ENCODE measurements at places on chromosomes 2 and 18.

DNA sequence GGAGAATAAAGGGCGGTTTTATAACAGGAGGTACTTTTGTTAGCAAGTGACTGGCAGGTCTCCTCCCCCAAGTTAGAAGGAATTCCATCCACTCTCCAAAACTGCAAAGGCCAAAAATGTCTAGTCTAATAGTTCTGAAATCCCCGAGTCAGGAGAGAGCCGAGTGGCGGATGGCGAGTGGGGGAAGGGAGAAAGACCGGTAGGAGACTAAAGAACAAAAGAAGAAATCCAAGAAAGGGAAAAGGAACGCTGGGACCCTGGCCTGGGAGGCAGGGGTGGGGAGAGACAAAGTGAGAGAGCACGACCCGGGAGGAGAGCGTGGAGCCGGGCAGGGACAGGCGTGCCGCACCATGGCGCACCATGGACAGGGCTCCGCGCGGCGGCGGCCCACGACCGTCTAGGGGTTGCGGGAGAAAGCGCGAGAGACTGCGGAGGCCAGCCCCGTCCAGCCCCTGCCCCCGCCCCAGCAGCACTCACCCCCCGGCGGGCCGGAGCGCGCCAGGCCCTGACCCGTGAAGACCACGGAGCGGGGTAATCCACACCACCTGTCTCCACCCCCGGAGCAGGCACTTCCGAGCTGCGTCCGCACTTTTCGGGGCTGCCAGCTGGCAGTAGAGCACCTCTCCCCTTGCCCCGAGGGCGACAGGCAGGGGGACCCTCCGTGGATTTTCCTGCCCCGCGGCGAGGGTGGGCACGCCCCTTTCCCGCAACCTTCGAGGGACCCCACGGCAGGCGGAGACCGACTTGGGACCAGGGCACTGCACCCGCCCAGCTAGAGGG lies 1.6 kb downstream of the CDH2 start:
- no peak for DNase-seq

- no peak for DNase-seq
These were observed 53.1 kb downstream of the TTC27 start for GRCh38 chr2:32680942-32681341.

DNA sequence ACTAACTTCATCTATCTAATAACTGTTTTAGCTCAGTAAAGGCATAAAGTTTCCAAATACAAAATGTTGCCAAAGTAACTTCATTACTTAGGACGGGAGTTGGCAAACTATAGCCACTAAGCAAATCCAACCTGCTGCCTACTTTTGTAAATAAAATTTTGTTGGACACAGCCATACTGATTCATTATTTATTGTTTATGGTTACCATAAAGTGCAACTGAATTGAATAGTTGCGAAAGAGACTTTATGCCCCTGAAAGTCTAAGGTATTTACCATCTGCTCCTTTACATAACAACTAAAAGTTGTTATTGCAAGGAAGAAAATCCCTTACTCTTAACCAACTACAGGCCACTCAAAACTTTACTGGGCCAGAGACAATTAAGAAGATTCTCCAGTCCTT lies 256.7 kb upstream of the RBBP8 start:
- DNase-seq, result no peak

GRCh38 chr2:39145906-39146421 lies 25.1 kb upstream of the SOS1 start:
- DNase-seq, result no peak

GRCh38 chr2:184463102-184463865 lies 135.0 kb upstream of the ZNF804A start:
- DNase-seq, result no peak
